ENCODE measurements at places on chromosomes 1 and 21.

- DNase-seq, result no peak
Observed at GRCh38 chr1:232658386-232658785, 28.5 kb upstream of the SIPA1L2 start.

- DNase-seq, result no peak
Observed at GRCh38 chr1:155261493-155261851, 688 bp downstream of the SCAMP3 start.

- DNase-seq, result no peak
Observed at GRCh38 chr1:151832318-151832980, 847 bp upstream of the RORC start.

GRCh38 chr1:89125913-89126580 is at the start of gene GBP2:
TSS of gene GBP2 (minus strand) at chr1:89126114. CDS start at chr1:89121966, 4,148 bp downstream.
- DNase-seq, result peak; percentile 62

DNA sequence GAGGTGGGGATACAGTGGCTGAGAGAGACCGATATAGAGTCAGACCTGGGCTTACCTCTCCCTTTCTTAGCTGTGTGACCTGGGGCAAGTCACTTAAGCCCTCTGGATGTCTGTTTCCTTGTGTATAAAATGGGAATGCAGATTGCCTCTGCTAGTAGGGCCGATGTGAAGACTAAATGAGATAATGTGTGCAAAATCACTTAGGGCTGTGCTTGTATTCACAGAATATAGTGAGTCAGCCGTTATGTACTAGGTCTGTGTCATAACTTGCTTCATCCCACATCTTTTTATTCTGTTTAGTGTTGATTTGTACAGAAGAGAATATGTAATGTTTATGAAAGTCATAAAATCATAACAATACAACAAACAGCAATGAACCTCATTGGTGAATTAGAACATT is 56.0 kb downstream of the PTPRU start:
- no peak for DNase-seq

DNA sequence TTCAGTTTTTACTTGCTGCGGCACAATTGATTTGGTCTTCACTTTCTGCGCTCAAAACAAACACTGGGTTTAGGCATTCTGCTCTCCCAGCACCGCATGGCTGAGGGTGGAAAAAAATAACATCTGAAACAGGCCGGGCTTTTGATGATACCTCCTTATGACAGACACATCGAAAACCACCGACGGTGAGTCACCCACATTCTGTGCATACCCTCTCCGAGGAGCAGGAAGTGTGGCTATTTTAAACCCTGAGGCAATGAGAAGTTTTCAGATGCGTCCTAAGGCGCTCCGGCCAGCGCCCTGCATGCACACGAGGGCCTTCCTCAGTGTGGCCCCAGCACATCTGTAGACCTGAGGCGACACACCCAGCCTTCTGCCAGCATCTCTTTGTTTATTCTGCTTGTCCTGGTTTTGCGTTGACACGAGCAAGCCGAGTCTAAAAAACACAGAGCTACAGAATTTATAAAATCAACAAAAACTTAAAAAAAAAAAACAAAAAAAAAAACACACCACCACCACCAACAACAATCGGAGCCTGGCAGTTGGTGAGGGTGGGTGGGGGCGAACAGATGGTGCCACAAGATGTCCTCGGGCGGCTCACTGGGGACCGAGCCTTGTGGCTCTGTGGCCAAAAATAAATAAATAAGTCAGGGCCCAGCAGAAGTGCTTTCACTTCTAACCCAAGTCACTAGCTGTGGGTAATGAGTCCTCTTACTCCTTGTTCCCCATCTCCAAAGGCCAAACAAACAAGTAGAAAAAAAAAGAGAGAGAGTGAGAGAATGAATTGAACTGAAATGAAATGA is 162.6 kb upstream of the IRF2BP2 start:
- peak; percentile 97 for DNase-seq

- DNase-seq, result no peak
Observed at GRCh38 chr1:58266242-58266641, 280.3 kb downstream of the OMA1 start.

DNA sequence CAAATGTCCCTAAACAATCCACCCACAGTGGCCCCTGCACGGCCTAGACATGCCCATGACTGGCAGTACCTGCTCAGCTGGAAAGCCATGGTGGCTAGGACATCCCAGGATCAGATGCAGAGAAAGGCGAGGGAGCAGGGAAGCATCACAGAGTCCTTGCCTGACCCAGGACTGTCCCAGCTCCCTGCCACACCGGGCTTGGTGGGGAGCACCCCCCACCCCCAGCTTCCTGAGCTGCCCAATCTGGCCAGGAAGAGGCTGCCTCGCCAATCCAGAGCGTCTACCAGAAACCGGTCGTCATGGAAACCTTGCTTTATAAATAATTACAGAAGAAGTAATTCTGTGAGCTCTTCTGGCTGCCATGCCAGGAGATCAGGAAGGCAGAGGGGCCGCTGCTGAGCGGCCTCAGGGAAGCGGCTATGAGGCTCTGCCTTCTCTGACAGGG is 34.8 kb downstream of the ACOT7 start:
- DNase-seq, result no peak

DNA sequence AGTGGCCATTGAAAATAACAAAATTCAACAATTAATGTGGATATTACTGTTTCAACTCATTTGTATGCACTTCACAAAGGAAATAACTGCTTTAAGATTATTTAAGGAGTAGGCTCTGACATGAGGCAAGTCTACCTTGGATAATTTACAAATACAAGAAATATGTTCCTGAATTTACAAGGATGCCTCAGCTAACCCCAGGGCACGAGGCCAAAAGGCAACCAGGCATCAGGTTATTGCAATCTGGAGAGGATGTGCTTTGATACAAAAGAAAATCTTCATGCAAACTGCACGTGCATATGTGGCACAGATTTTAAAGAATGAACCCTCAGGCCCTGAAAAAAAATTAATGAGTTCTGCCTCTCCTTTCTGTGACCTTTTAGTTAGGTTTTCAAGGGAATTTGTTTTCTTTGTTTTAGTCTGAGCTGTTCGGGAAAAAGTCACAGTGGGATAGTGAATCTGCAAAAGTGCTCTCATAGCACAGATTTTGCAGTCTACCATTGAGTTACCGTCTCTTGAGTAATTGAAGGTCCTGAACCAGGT is 1304.2 kb upstream of the ADGRL4 start:
- DNase-seq, result no peak

DNA sequence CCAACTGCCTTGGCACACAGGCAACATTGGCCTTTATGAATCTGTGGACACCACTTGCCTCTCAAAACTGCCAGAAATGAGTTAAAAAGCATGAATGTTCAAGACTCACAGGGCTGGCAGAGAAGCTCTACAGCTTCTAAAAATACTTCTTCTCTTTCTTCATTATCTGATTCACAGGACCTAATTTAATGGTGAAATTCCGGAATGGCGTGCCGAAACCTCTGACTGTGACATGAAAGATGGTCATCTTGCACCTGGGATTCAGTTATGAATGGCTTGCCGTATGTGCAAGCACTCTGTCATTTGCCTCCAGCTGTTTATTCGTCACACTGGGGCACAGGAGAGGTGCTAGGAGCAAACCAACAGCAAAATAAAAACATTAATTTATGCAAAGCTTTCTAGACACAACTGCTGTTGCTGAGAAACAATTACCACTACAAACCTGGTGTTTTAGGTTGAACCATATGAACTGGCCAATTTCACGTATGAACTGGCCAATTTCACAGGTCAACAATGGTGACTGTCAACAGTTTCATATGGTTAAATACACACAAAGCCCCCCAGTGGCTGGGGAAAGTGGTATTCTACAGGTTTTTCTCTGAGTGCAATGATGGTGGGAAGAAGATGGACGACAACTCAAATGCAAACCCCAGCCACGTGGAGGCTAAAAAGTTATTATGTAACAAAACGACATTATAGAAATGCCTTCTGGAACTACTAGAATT is 648.3 kb downstream of the KIF26B start:
- no peak for DNase-seq

DNA sequence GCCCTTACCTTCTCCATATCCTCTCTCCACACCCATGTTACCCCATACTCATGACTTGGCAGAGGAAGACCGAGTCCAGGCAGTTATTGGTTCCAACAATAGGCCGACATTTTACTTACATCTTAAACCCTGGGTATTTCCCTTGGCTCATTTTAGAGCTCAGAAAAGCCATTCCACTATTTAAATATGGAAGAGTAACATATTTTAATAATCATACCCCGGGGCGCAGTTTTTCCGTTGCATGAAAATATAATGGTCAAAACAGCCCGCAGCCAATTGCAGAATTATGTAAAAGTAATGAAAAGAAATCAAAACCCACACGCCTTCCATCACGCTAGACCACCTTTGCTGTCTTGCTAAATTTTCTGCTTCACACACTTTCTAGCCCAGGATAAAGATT is 48.5 kb downstream of the KAZN start:
- DNase-seq, result no peak

DNA sequence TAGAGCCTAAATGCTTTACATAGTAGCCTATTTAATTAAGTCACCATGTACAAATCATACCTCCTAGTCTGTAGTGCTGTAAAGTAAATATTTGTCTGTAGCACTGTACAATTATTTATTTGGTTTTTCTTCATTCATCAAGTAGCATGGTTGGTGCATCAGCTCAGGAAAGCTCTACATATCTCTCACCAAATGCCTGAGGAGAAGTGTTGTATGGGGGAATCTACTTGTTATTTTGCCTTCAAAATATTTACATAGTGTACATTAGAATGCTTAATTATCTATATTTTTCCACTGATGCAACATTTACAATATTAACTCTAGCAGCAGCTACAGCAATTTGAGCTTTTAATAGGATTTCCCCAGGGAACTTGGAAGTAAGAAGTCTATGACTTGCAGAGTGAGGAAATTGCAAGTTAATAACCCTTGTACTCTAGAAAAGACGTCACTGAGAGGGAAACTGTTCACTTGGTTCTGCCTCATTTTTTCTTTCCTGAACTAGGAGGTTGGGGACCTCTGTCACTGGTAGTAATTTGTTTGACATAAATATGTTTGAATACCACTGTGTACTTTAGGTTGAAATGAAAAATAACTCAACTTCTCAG is 207.4 kb downstream of the PDE4B start:
- DNase-seq, result no peak

DNA sequence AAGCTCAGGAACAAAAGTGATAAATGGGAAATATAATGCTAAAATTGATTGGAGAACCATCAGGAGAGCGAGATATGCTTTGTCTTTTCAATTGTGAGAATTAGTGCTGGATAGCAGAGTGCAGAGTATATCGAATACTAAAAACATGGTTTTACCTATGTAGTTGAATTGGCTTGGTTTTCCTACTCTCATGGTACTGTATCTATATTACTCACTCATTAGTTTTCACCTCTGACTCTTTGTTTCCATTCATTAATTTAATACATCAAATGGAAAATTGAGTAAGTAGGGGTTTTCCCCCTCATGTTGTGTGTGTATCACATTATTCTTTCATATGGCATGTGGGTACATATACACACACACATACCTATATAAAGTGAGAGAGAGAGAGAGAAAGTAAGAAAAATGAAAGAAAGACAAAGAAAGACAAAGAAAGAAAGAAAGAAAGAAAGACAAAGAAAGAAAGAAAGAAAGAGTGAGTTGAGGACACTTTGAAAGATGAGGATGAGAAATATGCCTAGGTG is 1574.5 kb downstream of the MRPL39 start:
- DNase-seq, result no peak

GRCh38 chr1:220235462-220235861 is 36.8 kb downstream of the RAB3GAP2 start:
- DNase-seq, result no peak

- no peak for DNase-seq
Observed at GRCh38 chr1:29459620-29459945, 223.3 kb downstream of the PTPRU start.

- DNase-seq, result no peak
Observed at GRCh38 chr1:151828921-151829320, 2.7 kb downstream of the RORC start.

- DNase-seq, result no peak
Observed at GRCh38 chr1:25738499-25738898, 61.5 kb upstream of the SELENON start.

- no peak for DNase-seq
Observed at GRCh38 chr1:57741521-57741920, 317.7 kb upstream of the DAB1 start.

DNA sequence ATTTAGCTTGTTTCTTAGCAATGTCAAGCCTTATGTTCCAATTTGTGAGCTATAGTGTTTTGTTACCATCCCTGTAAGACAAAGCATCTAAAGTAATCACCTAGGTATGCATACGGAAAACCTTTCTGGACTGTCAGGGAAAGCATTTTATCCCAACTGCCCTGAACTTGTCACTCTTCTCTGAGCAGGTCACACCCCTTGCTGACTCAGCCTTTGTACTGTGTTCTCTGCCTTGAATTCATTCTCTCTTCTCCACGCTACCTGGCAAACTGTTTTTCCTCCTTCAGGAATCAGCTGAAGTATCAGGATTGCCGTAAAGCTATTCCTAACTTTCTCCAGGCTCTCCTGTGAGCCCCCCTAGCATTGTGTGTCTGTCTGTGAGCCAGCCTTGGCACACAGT is 54.2 kb downstream of the PBX1 start:
- no peak for DNase-seq

GRCh38 chr1:88983791-88984559 is 8.5 kb downstream of the KYAT3 start:
- DNase-seq, result peak; percentile 55
